ENCODE measurements at places on chromosomes 7 and 10. TPM values are rescaled to one million over a fixed set of nuclear protein-coding genes. Genes with fewer than 3 reads are reported as not detected.

GRCh38 chr10:7423521-7423920 lies 12.7 kb upstream of the SFMBT2 start:
- peak overlapping the region; percentile 46 for H3K4me3 ChIP-seq
- peaks cover 56% of the 10 kb centered on the region for H3K27me3 ChIP-seq
- peak overlapping the region; percentile 26 for H3K27ac ChIP-seq
- no peaks in the 10 kb centered on the region for H3K36me3 ChIP-seq
- DNase-seq = peak; percentile 26
- peaks cover 39% of the 10 kb centered on the region for H3K4me1 ChIP-seq

DNA sequence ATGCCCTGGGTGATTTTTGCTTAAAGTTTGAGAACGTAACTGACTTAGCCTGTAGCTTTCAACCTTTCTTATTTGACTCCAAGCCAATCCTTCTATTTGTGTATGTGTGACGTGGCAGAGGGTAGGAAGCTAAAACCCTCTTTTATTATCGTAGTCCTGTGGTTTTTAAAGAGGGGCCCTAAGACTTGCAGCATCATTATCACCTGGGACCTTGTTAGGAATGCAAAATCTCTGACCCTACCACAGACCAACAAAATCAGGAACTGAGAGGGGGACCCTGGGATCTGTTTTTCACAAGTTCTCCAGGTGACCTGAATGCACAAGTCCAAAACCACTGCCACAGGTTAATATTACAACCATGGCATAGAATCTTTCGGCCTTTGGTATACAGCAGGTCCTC lies 80.1 kb downstream of the OSBPL3 start:
- no peaks in the 10 kb centered on the region for H3K36me3 ChIP-seq
- H3K27me3 ChIP-seq = no peaks in the 10 kb centered on the region

DNA sequence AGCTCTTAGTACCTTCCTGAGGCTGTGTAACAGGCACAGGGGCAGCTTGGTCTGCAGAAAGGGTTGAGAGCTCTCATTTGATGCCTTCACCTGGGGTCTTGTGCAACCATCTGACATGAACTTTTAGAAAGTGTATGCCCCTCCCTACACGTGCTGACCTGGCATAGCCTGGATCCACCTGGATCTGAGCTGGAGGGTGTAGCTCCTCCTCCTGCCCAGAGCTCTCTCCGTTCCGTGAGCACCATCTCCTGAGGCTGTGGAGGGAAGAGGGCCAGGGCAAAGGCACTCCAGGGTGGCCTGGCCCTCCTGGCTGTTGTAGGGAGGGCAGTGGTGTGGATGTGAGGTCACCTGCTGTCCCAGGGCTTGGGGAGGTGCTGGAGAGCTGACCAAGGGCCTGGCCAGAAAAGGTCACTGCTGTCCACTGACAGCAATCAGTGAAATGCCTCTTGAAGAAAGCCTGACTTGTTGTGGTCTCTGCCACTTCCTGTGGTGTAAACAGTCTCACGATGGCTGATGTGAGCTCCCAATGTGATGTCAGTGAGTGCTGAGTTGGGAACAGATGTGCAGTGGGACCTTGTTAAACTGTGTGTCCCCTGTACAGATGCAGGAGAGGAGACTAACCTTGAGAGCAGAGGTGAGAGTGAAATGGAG lies 23.0 kb downstream of the AMZ1 start:
- DNase-seq = no peak
- peaks cover 8% of the 10 kb centered on the region for H3K4me1 ChIP-seq
- H3K27ac ChIP-seq = peak overlapping the region; percentile 74

DNA sequence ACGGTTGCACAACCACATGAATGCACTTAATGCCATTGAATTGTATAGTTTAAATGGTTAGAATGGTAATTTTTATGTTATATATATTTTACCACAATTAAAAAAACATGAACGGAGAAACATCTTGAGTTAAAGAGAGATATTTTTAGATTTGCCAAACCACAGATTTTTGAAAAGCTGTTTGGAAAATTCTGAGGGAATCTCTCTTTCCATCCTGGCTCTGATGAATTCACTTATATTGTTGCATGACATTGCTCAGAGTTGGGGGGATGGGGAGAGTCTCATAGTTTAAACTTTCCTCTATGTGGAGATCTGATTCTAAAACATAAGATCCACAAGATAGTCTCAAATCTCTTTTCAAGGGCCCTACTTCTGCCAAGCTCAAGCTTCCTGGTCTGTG lies 275.0 kb upstream of the NPVF start:
- DNase-seq = no peak
- H3K4me3 ChIP-seq = no peak overlapping the region
- no peaks in the 10 kb centered on the region for H3K4me1 ChIP-seq
- no peaks in the 10 kb centered on the region for H3K27me3 ChIP-seq
- H3K27ac ChIP-seq = no peak overlapping the region
- no peaks in the 10 kb centered on the region for H3K36me3 ChIP-seq

DCLRE1C gene
- 4.3 TPM for total RNA-seq

CDK1 gene
- 92.8 TPM for total RNA-seq

DNA sequence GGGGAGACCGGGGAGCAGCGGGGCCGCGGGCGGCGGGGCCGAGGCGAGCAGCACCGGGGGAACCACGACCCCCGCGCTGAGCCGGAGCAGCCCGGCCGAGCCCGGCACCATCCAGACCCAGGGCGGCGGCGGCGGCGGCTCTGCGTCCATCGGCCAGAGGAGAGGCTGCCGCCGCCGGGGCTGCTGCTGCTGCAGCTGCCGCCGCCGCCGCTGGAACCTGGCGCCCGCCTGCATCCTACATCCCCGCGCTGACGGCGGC lies 190 bp downstream of the TCERG1L start:
- peaks cover 43% of the 10 kb centered on the region for H3K36me3 ChIP-seq
- peaks cover 14% of the 10 kb centered on the region for H3K27me3 ChIP-seq
- H3K4me3 ChIP-seq = no peak overlapping the region
- no peak for DNase-seq
- no peak overlapping the region for H3K27ac ChIP-seq

GRCh38 chr7:149867762-149868622 lies 5.8 kb upstream of the ATP6V0E2 start:
- H3K4me3 ChIP-seq = no peak overlapping the region
- H3K27ac ChIP-seq = no peak overlapping the region
- peaks cover 11% of the 10 kb centered on the region for H3K4me1 ChIP-seq
- no peaks in the 10 kb centered on the region for H3K36me3 ChIP-seq
- DNase-seq = no peak

CCL26 gene
- total RNA-seq = 19.5 TPM

DNA sequence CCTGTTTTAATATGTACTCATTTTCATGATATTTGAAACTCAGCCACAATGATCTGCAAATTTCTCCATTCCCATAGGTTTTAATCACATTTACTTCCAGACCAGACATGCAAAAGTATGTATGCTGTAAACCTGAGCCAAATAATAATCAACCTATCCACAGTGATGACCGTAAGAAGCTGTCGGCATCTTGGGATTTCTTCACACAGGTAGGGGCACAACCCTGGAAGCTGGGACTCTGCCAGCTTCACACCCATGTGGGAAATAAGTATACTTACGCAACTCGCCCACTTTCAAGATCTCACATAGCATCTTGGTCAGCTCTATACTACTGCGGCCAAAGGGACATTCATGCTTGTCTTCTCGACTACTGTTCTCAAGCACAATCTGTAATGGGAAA lies 352.3 kb downstream of the ELMO1 start:
- H3K4me1 ChIP-seq = peaks cover 30% of the 10 kb centered on the region
- no peak overlapping the region for H3K4me3 ChIP-seq
- no peak overlapping the region for H3K27ac ChIP-seq

- no peak overlapping the region for H3K4me3 ChIP-seq
- H3K36me3 ChIP-seq = peaks cover 14% of the 10 kb centered on the region
- no peak for DNase-seq
- no peaks in the 10 kb centered on the region for H3K4me1 ChIP-seq
Observed at GRCh38 chr10:339038-339391, 203.8 kb downstream of the ZMYND11 start.

GRCh38 chr10:127887541-127888415 lies 5.0 kb downstream of the CLRN3 start:
- no peak overlapping the region for H3K27ac ChIP-seq
- H3K27me3 ChIP-seq = no peaks in the 10 kb centered on the region
- DNase-seq = no peak

- no peaks in the 10 kb centered on the region for H3K27me3 ChIP-seq
- peaks cover 39% of the 10 kb centered on the region for H3K36me3 ChIP-seq
- no peak overlapping the region for H3K4me3 ChIP-seq
- no peaks in the 10 kb centered on the region for H3K4me1 ChIP-seq
- H3K27ac ChIP-seq = no peak overlapping the region
Observed at GRCh38 chr10:1078668-1079067, 22.5 kb downstream of the WDR37 start.

- DNase-seq = no peak
- H3K27me3 ChIP-seq = no peaks in the 10 kb centered on the region
- no peak overlapping the region for H3K4me3 ChIP-seq
- H3K4me1 ChIP-seq = peaks cover 9% of the 10 kb centered on the region
Observed at GRCh38 chr10:7824251-7824650, 5.9 kb downstream of the TAF3 start.
